ENCODE measurements at places on chromosomes 16 and 17.

- DNase-seq: no peak
Observed at GRCh38 chr16:13779676-13780075, 140.3 kb upstream of the ERCC4 start.

DNA sequence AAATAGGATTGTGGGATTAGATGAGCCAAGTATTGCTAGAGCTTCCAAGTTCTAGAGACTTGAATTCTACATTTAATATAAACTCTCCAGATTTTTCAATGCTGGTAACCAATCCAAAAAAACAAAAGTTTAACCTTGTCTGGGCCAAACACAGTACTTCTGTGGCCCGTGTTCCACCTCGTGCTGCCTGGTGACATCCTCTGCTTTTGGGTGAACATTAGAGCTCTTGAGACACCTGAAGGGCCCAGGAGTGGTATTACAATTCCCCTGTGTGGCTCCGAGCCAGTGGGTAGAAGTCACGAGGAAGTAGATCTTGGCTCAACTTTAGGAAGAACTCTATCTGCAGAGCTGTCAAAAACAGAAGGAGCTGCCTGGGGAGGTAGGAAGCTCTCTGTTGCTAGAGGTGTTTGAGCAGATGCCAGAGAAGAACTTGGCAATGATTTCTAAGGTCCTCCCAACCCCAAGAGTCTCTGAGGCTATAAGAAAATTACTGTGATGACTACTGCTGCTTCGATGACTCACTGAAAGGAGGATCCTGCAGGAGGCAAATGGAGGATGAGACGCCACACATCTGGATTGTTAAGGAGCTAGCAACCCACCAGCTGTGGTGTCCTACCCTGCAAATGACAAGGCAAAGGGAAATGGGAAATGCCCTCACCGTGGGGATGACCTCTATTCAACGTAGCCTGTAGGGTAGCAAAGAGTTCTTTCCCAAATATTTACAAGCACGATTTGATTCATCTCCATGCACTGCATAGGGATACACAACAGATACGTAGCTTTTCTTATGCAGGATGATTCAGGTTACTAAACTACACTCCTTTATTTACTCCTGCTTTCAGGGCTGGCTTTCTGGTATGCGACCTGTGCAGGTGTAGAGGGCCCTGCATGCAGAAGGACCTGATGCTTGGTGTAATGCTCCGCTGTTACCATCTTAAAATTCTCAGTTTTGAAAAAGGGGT, 45.8 kb upstream of the GAS7 start:
- DNase-seq: peak; percentile 72

DNA sequence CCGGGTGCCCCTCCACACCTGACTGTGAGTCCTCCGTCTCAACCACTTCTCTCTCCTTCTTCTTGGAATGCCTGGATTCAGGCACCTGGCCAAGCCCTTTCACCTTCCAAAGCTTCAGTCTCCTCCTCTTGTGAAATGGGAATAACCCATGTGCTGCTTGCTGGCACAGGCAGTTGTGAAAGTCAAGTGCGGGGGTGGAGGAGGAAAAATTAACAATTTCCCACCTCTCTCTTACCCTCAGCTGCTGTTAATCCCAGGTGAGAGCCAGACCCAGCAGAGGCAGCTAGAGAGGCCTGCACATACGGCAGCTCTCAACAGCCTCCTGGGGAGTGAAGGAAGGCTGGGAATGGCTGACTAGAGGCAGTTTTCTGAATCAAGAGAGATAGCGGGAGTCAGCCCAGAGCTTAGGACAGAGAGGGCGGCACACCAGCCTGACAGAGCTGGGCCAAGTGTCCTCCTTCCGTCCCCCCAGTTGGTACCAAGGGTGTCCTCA, 77.9 kb upstream of the LGALS9 start:
- DNase-seq: no peak

DNA sequence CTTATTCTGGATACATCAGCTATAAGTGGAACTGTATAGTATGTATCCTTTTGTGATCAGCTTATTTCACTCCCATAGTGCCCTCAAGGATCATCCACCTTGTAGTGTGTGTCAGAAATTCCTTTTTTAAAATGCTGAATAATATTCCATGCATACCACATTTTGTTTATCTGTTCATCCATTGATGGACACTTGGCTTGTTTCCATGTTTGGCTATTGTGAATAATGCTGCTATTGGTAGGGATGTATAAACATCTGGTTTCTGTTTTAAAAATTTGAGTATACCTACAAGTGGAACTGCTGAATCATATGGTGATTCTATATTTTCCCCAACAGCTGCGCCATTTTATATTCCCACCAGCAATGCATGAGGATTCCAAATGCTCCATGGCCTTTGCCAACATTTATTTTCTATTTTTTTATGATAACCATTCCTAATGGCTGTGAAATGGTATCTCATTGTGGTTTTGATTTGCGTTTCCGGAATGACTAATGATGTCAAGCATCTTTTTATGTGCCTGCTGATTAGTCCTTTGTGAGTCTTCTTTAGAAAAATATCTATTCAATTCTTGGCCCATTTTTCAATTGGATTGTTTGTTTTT, 11.6 kb downstream of the RCVRN start:
- DNase-seq: peak; percentile 57

DNA sequence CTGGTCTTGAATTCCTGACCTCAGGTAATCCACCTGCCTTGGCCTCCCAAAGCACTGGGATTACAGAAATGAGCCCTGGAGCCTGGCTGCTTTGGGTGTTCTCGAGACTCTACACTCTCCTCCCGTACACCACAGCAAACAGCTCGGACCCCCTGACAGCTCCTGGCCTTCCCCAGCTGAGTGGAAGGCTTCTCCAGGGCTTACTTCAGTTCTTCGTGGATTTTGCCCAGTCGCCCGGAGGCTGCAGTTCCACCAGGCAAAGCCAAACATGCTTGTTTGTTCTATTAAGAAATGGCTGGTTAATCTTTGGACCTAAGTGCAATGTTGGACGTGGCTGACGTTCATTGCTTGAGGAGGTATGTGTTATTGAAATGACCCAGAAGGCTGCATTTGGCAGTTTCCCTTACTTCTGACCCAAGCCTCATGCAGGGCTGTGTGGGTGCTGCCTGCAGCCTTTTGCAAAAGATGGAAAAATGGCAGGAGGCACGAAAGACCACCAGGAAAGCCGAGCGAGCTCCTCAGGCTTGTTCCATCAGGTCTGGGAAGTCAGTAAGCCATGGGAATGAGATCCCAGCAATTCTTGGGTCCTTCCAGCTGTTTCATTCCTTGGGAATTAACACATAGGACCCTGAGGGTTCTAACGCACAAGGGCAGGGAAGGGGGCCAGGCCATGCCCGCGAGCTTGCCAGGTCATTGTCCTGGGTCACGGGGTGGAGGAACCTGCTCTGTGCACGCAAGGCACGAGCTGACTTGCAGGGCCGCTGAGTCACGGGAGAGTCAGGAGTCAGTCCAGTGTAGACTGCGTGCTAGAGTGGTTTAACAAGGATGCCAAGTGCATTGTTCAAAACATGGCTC, 23.9 kb upstream of the KLHDC4 start:
- DNase-seq: peak; percentile 82

DNA sequence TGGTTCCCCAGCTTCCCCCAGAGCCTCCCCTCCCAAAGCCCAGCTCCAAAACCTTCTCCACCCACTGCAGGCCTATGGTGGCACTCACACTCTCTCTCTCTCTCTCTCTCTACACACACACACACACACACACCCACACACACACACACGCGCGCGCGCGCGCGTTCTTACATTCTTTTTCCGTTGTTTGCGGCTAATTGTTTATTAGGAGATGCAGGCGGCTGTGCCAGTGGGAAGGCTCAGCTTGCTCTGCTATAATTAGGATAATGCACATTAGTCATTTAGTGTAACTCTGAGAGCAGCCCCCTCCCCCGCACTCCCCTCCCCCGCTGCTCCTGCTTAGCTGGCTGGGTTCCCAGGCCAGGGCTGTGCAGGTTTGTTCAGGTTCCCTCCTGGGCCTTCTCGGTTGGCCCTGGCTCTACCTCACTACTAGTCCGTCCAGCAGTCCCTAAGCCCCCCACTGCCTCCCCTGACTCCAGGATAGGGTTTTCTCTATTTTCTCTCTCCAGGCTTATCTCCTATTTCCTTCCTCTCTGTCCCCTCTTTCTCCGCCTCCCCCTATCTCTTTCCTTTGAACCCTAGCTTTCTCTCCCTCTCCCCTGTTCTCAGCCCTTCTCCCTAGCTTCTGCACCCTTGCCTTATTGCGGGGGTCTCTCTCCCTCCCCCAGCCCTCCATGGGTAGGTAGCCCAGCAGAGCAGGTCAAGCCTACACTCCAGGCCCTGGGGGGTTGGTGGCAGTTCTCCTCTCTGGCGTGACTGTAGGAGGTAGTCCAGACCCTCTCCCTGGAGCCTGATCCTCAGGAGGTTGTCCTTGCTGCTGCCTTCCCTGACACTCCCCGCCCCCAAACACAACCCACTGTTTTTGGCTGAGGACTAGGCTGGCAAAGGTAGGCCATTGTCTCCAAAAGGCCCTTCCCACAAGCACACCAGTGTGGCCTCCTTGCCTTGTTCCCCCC, 34.0 kb downstream of the TMEM132E start:
- DNase-seq: no peak

GRCh38 chr17:30021708-30022317, 80.4 kb downstream of the EFCAB5 start:
- DNase-seq: peak; percentile 47

GRCh38 chr17:38883592-38884526, 14.0 kb downstream of the LASP1 start:
- DNase-seq: no peak

DNA sequence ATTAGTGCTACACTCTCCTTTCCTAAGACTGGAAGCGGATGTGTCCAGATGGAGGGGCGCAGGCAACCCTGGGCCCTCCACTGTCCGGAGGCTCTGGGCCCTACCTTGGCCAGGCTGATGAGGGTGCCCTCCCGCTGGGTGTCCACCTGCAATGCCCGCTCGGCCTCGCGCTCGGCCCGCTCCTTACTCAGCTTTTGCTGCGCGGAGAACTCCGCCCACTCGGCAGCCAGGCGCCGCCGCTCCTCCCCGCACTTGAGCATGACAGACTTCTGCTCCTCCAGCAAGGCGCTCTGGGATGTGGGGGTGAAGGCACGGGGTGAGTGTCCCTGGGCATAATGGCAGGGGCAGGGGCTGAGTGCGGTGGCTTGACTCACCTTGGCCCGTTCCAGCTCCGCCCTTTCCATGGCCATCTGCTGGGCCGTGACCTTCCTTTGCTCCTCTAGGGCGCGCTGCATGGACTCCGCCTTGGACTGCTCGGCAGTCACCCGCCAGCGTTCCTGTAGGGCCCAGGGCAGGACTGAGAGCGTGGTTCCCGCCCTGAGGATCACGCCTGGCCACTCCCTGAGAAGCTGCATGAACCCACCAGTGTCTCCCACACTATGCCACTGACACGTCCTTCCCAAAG, 10.1 kb upstream of the MRPL38 start:
- no peak for DNase-seq

GRCh38 chr16:22948603-22949368, 134.8 kb downstream of the HS3ST2 start:
- peak; percentile 45 for DNase-seq

- peak; percentile 93 for DNase-seq
Observed at GRCh38 chr17:57868007-57868909, 18.4 kb upstream of the MRPS23 start.

GRCh38 chr16:78257376-78257728, 157.9 kb downstream of the WWOX start:
- DNase-seq: no peak

- DNase-seq: no peak
Observed at GRCh38 chr17:66947311-66947710, 17.2 kb upstream of the CACNG4 start.

- DNase-seq: no peak
Observed at GRCh38 chr16:25079637-25080378, 31.7 kb upstream of the LCMT1 start.

DNA sequence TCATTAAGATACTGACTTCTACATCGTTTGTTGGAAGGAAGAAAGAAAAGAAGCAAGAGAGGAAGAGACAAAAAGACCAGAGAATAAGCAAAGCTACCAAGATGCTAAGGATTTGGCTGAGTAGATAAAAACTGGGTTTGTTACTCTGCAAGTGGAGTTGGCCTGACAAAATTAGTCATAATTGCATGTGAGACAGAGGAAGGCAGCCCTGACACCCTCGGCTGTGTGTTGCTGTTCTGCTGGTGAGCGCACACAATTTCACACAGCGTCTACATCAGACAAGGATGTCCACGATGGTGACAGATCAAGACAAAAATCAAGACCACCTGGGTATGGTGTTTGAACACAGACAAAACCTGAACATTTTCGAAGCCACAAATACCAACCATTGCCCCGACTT, 75.4 kb upstream of the FA2H start:
- no peak for DNase-seq
